ENCODE measurements at places on chromosomes 16 and 17. TPM values are rescaled to one million over a fixed set of nuclear protein-coding genes. Genes with fewer than 3 reads are reported as not detected.

ATP6V0A1 gene
- 115 TPM for total RNA-seq

DCUN1D3 gene
- 30.7 TPM for total RNA-seq

PITPNC1 gene
- 27.9 TPM for total RNA-seq

GRCh38 chr16:78034530-78034929 lies 12.2 kb downstream of the CLEC3A start:
- DNase-seq: no peak

DNA sequence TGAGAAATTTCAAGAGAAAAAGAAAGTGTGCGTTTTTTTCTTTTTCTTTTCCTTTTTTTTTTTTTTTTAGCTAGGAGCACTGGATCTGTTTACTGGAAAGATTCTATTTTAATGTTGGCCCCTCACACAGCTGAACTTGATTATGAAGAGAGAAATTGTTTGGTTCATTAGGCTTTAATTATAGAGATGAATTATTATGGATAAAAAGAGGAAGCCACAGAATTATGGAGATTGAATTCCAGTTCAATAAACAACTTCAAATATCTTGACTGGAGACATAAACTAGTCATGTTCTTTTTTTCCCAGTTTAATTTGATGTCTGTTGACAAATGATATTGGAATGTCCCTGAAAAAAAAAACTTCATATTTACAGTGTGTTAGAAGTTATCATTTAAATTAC lies 152.0 kb upstream of the HS3ST3A1 start:
- no peak for DNase-seq

Data from sciatic nerve (tissue), 2 donors.